ENCODE measurements at places on chromosomes 4 and X. TPM values are rescaled to one million over a fixed set of nuclear protein-coding genes. Genes with fewer than 3 reads are reported as not detected.

Gene GAGE1
- total RNA-seq: not detected

Gene DDX53
- total RNA-seq: not detected

Gene UGT2A1
- total RNA-seq: not detected

Gene CCDC110
- total RNA-seq: not detected

Gene HS6ST2
- 40.2 TPM for total RNA-seq

Gene IL2RG
- 0.57 TPM for total RNA-seq

Gene CFAP47
- total RNA-seq: 1.0 TPM

Gene AMTN
- not detected for total RNA-seq

Gene PAGE1
- total RNA-seq: not detected

Gene MAGED4
- 5.7 TPM for total RNA-seq

Gene FGF2
- 43.6 TPM for total RNA-seq

Gene SLC49A3
- 0.40 TPM for total RNA-seq

- H3K4me1 ChIP-seq: peaks cover 14% of the 10 kb centered on the region
- H3K36me3 ChIP-seq: peaks cover 7% of the 10 kb centered on the region
- no peak overlapping the region for H3K4me3 ChIP-seq
- H3K27ac ChIP-seq: no peak overlapping the region
- DNase-seq: no peak
These were observed 92.8 kb downstream of the AMMECR1 start for GRCh38 chrX:110224926-110225617.

GRCh38 chrX:153725832-153726285, 1.2 kb downstream of the ABCD1 start:
- H3K27me3 ChIP-seq: no peaks in the 10 kb centered on the region
- H3K36me3 ChIP-seq: peaks cover 48% of the 10 kb centered on the region
- peaks cover 23% of the 10 kb centered on the region for H3K4me1 ChIP-seq

GRCh38 chr4:143692241-143692640, 8.2 kb downstream of the FREM3 start:
- no peak for DNase-seq
- no peak overlapping the region for H3K27ac ChIP-seq
- no peak overlapping the region for H3K4me3 ChIP-seq
- no peaks in the 10 kb centered on the region for H3K4me1 ChIP-seq

GRCh38 chr4:80221161-80221560, 23.9 kb downstream of the PRDM8 start:
- no peaks in the 10 kb centered on the region for H3K27me3 ChIP-seq
- H3K4me1 ChIP-seq: no peaks in the 10 kb centered on the region
- no peaks in the 10 kb centered on the region for H3K36me3 ChIP-seq

GRCh38 chr4:42348247-42348646, 49.0 kb upstream of the SHISA3 start:
- no peaks in the 10 kb centered on the region for H3K4me1 ChIP-seq
- H3K36me3 ChIP-seq: no peaks in the 10 kb centered on the region
- no peaks in the 10 kb centered on the region for H3K27me3 ChIP-seq

DNA sequence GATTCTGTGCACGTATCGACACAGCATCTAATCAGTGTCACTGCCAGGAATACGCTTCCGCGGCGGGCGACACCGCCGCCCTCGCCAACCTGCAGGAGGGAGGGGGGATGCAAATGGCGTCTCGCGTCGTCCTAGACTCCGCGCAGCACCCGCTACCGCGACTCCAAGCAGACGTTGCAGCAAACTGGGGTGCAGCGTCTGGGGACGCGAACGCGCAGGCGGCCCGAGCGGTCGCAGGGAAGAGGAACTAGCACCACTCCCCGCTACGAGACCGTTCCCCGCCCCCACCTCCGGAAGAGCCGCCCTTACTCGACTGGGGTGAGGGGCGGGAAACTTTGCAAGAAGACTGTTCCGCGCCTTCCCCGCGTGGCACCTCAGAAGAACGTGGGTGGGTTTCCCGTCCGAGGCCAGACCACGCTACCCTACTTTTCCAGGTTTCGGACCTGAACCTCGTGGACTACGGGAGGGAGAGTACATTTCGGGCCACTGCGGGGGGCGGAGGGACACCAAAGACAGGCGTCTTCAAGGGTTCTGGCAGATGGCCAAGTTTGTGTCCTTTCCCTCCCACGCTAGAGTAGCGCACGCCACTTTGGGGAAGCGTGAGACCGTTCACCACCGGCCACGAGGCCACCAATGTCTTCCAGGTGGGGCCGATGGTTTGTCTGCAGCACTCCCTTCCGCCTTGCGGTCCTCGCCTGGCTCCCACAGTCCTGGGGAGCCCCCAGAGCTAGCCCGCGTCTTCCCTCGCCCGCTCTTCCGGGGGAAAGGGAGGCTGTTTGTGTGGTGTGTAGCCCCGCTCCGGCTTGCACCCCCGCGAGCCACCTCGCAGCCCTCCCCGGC, 78.0 kb upstream of the BCOR start:
- DNase-seq: peak; percentile 50
- peaks cover 41% of the 10 kb centered on the region for H3K36me3 ChIP-seq
- no peak overlapping the region for H3K27ac ChIP-seq

DNA sequence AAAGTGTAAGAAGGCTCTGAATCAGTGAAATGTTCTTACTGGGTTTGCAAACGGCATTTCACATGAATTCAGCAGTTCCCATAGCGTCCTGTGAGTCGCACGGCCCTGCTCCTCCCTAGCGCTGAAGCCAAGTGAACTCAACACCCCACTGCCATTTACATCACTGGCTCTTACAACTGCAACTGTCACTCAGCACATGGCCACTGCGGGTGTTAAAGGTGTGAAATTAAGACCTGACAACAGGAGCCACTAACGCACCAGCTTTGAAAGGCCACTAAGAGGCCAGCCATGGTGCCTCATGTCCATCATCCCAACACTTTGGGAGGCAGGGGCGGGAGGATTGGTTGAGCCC, 31.7 kb downstream of the RNF212 start:
- H3K27me3 ChIP-seq: peaks cover 12% of the 10 kb centered on the region
- no peaks in the 10 kb centered on the region for H3K36me3 ChIP-seq
- H3K27ac ChIP-seq: peak overlapping the region; percentile 31
- H3K4me3 ChIP-seq: peak overlapping the region; percentile 18
- no peak for DNase-seq

GRCh38 chr4:185560316-185560715, 25.0 kb upstream of the PDLIM3 start:
- DNase-seq: no peak
- H3K27me3 ChIP-seq: no peaks in the 10 kb centered on the region
- no peak overlapping the region for H3K4me3 ChIP-seq
- peak overlapping the region; percentile 70 for H3K27ac ChIP-seq
- no peaks in the 10 kb centered on the region for H3K36me3 ChIP-seq

- H3K36me3 ChIP-seq: no peaks in the 10 kb centered on the region
- peaks cover 24% of the 10 kb centered on the region for H3K4me1 ChIP-seq
- H3K4me3 ChIP-seq: no peak overlapping the region
These were observed 26.9 kb upstream of the GJB1 start for GRCh38 chrX:71195964-71196649.

DNA sequence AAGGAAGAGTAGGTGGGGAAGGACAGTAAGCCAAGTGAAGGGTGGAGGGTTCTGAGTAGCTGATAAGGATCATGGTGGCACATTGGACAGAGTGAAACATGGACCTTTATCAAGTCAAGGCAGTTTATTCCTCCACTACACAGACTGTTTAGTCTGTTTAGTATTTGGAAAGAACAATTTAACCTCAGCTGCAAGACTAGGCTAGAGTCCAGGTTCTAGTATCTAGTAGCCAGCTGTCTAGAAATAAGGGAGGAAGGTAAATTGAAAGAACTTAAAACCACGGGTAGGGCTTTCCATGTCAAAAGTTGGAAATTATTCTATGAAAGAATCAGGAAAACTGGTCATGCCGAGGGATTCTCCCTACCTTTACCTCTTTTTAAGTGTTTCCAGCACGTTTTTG, 140.1 kb upstream of the MED14 start:
- no peak overlapping the region for H3K4me3 ChIP-seq
- H3K4me1 ChIP-seq: peaks cover 9% of the 10 kb centered on the region
- no peaks in the 10 kb centered on the region for H3K27me3 ChIP-seq
- no peak overlapping the region for H3K27ac ChIP-seq
- DNase-seq: no peak

DNA sequence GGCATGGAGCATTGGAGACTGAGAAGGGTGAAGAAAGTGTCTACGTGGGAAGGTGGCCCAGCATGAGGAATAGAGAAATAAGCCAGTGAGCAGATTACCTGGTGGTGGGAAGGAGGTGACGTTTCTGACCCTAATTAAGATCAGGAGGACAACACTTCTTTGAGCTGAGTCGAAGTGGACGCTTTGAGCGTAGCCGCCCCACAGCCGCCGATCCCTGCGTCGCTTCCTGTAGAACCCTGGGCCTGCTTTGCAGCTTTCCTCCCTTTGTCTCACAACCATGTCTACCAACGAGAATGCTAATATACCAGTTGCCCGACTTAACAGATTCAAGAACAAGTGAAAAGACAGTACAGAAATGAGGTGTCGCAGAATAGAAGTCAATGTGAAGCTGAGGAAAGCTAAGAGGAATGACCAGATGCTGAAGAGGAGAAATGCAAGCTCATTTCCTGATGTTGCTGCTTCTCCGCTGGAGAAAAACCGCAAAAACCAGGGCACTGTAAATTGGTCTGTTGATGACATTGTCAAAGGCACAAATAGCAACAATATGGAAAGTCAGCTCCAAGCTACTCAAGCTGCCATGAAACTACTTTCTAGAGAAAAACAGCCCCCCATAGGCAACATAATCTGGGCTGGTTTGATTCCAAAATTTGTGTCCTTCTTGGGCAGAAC, 6.4 kb upstream of the ANTXR2 start:
- H3K4me1 ChIP-seq: peaks cover 4% of the 10 kb centered on the region
- H3K27me3 ChIP-seq: no peaks in the 10 kb centered on the region
- no peak overlapping the region for H3K4me3 ChIP-seq
- H3K36me3 ChIP-seq: no peaks in the 10 kb centered on the region

DNA sequence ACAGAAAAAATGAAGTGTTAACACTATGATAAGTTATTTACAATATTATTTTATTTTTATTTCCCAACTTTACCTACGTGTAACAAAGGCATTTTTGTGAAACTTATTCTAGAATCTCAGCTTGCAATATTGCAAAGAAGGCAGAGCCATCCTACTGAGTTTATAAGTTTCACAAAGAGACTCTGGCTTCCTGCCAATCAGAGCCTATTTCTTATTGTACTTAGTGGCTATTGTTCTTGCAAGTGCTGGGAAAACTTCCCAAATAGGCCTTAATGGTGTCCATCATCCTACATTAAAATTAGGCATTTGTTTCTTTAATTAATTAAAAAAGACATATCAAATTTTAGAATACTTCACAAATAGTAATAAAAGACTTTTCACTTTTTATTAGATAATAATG, 233.2 kb downstream of the EPHA5 start:
- no peaks in the 10 kb centered on the region for H3K27me3 ChIP-seq
- no peaks in the 10 kb centered on the region for H3K4me1 ChIP-seq
- DNase-seq: no peak
- H3K27ac ChIP-seq: no peak overlapping the region
- H3K4me3 ChIP-seq: no peak overlapping the region

DNA sequence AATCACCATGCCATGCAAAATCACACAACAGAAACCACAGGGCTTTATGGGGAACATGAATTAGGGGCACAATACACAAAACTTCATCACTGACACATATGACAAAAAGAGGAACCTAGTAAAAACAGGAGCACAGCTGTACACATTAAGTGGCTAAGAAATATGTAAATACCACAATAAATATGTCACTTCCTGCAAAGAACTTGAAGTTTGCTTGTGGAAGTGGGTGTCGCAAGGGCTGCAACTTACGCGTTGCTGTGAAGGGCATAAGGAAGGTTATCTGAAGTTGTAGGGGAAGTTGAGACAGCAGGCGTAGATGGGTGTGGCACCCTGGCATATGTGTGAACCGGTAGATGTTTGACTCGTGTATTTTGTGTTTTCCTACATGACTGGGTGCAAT, 42.4 kb downstream of the CLCN4 start:
- no peak overlapping the region for H3K4me3 ChIP-seq
- H3K4me1 ChIP-seq: peaks cover 8% of the 10 kb centered on the region
- H3K27me3 ChIP-seq: no peaks in the 10 kb centered on the region

DNA sequence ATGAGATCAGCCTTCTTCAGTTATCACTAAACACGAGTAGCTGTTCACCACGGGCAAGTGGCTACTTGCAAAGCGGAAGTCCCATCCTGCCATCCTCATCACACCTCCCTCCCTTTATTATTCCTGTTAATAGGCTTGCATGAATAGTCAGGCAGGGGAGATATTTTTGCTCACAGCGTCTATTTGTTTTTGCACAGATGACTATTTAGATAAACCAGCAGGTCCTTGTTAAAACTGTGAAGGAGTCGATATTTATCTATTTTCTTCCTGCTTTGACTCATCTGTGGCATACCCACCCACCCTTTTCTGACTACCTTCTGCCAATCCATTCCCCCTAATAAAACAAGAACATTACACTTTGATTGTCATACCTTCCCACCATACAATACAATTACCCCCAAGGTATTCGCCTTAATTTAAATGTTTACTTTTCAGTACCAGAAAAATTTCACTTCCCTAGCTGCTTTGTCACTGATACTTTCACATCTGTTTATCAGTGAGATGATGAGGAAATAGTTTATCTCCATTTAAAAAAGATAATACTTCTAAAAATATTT, 96.6 kb upstream of the BANK1 start:
- H3K4me3 ChIP-seq: no peak overlapping the region
- no peak overlapping the region for H3K27ac ChIP-seq
- H3K4me1 ChIP-seq: peaks cover 36% of the 10 kb centered on the region
- DNase-seq: no peak

GRCh38 chr4:47914926-47915237, 499 bp upstream of the NFXL1 start:
- H3K27me3 ChIP-seq: no peaks in the 10 kb centered on the region
- peak overlapping the region; percentile 96 for H3K27ac ChIP-seq
- peaks cover 26% of the 10 kb centered on the region for H3K36me3 ChIP-seq
- H3K4me1 ChIP-seq: peaks cover 19% of the 10 kb centered on the region

DNA sequence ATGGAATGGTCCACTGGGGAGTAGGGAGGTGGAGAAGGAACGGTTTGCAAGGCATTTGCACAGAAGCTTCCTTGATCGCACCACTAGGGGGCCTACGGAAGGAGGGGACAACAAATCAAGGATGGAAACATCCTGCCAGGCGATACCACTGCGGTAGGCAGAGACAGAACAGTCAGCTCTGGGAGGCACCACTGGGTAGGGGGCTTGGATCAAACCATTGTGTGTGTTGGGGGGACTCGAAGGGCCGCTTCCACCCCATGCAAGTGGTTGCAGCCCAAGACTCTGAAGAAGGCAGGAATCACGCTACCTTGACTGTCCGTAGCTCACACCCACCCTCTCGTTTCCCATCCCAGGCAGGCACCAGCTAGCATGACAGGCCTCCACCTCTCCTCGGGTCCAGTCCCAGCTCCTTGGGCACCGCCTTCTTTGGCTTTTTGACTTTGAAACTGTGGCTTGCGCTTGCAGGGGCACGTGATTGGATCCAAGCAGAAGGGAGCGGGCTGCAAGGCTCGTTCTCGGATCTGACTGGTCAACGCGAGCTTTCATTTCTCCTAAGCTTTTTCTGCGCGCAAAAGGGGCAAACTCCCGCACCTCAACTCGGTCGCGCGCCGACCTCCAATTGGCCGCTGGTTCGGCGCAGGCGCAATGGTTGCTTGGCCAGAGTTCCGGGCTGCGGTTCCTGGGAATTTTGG, 28.4 kb downstream of the GAGE1 start:
- no peaks in the 10 kb centered on the region for H3K27me3 ChIP-seq
- H3K4me1 ChIP-seq: no peaks in the 10 kb centered on the region
- H3K27ac ChIP-seq: no peak overlapping the region
- no peaks in the 10 kb centered on the region for H3K36me3 ChIP-seq
- no peak for DNase-seq

GRCh38 chr4:55757356-55757952, 62.1 kb upstream of the EXOC1L start:
- no peaks in the 10 kb centered on the region for H3K36me3 ChIP-seq
- peak overlapping the region; percentile 23 for H3K27ac ChIP-seq
- no peak for DNase-seq
- H3K4me1 ChIP-seq: peaks cover 14% of the 10 kb centered on the region
- H3K27me3 ChIP-seq: no peaks in the 10 kb centered on the region
